ENCODE measurements at places on chromosomes 6 and 20. TPM values are rescaled to one million over a fixed set of nuclear protein-coding genes. Genes with fewer than 3 reads are reported as not detected.

Gene EFCAB8
- 0.15 TPM for total RNA-seq

- no peak for DNase-seq
Observed at GRCh38 chr6:145086197-145086596, 649.1 kb downstream of the EPM2A start.

DNA sequence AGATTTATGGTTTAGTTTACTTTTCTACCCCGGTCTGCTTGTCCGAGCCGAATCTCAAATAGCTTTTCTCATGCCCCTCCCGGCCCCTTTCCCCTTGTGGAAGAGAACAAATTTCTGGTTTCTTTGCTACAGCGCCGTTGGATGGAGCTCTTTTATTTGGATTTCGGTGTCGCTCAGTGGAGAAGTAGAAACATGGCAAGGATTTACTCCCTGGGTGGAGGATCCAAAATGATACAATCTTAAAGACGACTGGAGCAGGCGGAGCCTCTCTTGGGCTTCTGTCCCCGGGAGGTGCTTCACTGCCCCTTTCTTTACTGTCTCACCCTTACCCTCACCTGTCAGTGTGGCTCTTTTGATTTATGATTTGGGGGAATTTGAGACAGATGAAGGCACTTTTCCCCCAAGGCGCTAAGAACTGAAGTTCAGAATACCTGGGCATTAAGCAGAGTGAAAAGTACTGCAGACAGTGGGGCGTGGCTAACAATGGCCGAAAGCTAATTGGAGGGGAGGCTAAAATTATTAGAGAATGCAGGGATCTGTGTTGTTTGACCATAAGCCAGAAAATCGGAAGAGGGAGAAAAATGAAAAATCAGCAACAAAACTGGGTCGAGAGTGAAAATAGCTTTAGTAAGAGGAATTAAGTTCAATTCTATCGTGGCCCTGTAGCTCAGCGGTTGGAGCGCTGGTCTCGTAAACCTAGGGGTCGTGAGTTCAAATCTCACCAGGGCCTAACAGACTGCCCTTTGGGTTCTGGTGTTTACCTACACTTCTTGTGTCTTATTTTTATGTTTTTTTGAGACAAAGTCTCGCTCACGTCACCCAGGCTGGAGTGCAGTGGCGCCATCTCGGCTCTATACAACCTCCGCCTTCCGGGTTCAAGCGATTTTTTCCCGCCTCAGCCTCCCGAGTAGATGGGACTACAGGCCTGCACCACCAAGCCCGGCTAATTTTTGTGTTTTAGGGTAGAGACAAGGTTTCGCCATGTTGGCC, 145.1 kb upstream of the ZNF184 start:
- no peak for DNase-seq

GRCh38 chr6:84166395-84166794, 61.0 kb downstream of the CEP162 start:
- DNase-seq = no peak

GRCh38 chr6:144341831-144342527, 56.8 kb downstream of the UTRN start:
- DNase-seq = no peak

DNA sequence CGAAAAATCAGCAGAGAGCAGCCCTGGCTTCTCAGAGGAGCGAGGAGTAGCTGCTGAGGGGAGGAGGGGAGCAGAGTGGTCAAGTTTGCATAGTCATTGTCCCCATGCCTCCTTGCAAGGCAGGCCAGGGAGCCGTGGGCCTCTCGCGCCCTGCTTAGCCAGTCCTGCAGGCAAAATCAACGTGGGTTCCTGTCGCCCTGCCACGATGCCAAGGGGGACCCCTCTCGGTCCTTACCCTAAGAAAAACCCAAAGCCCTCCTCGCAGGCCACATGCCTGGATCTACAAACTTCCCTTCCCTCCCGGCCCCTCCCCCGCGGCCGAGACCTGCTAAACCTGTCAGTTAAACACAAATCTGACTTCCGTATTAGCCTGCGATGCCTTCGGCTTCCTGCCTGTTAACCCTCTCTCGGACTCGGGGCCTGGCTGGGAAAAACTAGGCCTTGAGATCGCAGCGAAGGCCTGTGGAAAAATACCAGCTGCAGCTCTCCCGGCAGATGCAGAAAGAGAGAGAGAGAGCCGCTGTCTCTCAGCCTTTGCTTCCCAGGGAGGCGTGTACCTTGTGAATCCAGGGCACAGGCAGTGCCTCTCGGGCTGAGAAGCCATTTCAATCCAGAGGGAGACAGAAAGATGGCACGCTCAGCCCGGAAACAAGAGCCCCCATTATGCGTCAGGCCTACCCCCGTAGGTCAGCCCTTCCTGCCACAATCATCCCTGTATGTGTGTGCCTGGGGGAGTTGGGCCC, 968 bp upstream of the ZMYND8 start:
- peak; percentile 88 for DNase-seq

Gene KIF25
- total RNA-seq = 0.43 TPM

Gene POU5F1
- total RNA-seq = 5.0 TPM

GRCh38 chr6:27873021-27873940, 38.9 kb downstream of the OR2B2 start:
- peak; percentile 60 for DNase-seq

- no peak for DNase-seq
Observed at GRCh38 chr6:26556263-26557070, 18.3 kb downstream of the HMGN4 start.
